A549 treated with CORT108297 at 1 μM for 4 hours (cell line): ENCODE measurements at places on chromosomes 12 and 14. TPM values are rescaled to one million over a fixed set of nuclear protein-coding genes. Genes with fewer than 3 reads are reported as not detected.

CLEC6A gene
- total RNA-seq, result not detected in 5 replicates

CCDC196 gene
- total RNA-seq, result not detected in 5 replicates

FOXA1 gene
- total RNA-seq, result 7.0 to 11.0 TPM (median 10.5 TPM) in 5 replicates

PTHLH gene
- 26.7 to 29.7 TPM (median 29.3 TPM) in 5 replicates for total RNA-seq

KRT79 gene
- total RNA-seq, result 0.05 to 0.14 TPM (median 0.09 TPM) in 4 of 5 replicates, not detected in the other
